ENCODE measurements at places on chromosomes 2 and 18. TPM values are rescaled to one million over a fixed set of nuclear protein-coding genes. Genes with fewer than 3 reads are reported as not detected.

- no peaks in the 10 kb centered on the region for H3K27me3 ChIP-seq
- H3K4me1 ChIP-seq, result no peaks in the 10 kb centered on the region
- no peaks in the 10 kb centered on the region for H3K36me3 ChIP-seq
- peak; percentile 67 for DNase-seq
These were observed 177.3 kb downstream of the HAUS1 start for GRCh38 chr18:46281185-46282176.

GRCh38 chr2:156325688-156326525, 6.6 kb downstream of the NR4A2 start:
- H3K36me3 ChIP-seq, result peaks cover 3% of the 10 kb centered on the region
- no peak overlapping the region for H3K27ac ChIP-seq
- no peak for DNase-seq
- no peaks in the 10 kb centered on the region for H3K27me3 ChIP-seq
- H3K4me1 ChIP-seq, result no peaks in the 10 kb centered on the region

DNA sequence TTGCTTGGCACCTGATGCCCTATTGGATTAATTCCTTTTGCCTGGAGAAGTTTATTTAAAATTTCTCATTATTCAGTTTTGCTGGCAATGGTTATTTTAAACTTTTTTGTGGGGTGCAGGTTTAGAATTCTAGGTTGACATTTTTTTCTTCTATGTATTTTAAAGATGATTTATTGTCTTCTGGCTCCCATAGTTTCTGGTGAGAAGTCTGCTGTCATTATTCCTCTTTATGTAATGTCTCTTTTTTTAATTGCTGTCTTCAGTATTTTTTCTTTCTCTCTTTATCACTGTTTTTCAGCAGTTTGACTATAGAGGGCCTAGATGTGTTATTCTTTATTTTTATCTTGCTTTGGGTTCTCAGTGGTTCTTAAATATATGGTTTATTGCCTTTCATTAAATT, 182.2 kb upstream of the STON1 start:
- DNase-seq, result no peak
- H3K4me3 ChIP-seq, result no peak overlapping the region
- H3K36me3 ChIP-seq, result no peaks in the 10 kb centered on the region
- H3K27me3 ChIP-seq, result no peaks in the 10 kb centered on the region
- H3K27ac ChIP-seq, result no peak overlapping the region
- H3K4me1 ChIP-seq, result peaks cover 2% of the 10 kb centered on the region

LCT gene
- total RNA-seq, result not detected

- no peak overlapping the region for H3K27ac ChIP-seq
- H3K36me3 ChIP-seq, result no peaks in the 10 kb centered on the region
- H3K4me3 ChIP-seq, result no peak overlapping the region
- no peaks in the 10 kb centered on the region for H3K4me1 ChIP-seq
These were observed 112.2 kb upstream of the MEIS1 start for GRCh38 chr2:66322506-66323260.

DNA sequence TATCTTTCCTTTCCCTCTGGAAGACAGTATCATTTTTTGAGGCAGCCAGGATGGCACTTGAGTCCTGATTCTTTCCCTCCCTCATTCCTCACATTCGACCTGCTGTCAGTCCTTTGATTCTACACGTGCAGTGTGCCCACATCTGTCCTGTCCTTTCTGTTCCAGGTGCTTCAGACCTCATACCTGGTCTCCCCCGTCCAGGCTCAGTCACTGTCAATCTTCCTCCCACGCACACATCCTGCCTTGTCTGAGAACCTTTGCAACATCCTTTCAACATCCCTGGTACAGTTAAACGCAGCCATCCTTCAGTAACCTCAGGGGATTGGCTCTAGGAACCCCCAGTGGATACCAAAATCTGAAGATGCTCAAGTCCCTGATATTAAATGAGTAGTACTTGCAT, 10.1 kb downstream of the BCL2 start:
- H3K27ac ChIP-seq, result no peak overlapping the region
- no peaks in the 10 kb centered on the region for H3K36me3 ChIP-seq
- no peak overlapping the region for H3K4me3 ChIP-seq

- H3K4me1 ChIP-seq, result no peaks in the 10 kb centered on the region
- DNase-seq, result no peak
- H3K27ac ChIP-seq, result no peak overlapping the region
- H3K4me3 ChIP-seq, result no peak overlapping the region
These were observed 208.2 kb downstream of the SPP2 start for GRCh38 chr2:234258562-234259141.

- DNase-seq, result no peak
- H3K4me1 ChIP-seq, result no peaks in the 10 kb centered on the region
- no peaks in the 10 kb centered on the region for H3K27me3 ChIP-seq
- H3K36me3 ChIP-seq, result no peaks in the 10 kb centered on the region
- H3K4me3 ChIP-seq, result no peak overlapping the region
These were observed 203.8 kb upstream of the CDH7 start for GRCh38 chr18:65547046-65547445.

DNA sequence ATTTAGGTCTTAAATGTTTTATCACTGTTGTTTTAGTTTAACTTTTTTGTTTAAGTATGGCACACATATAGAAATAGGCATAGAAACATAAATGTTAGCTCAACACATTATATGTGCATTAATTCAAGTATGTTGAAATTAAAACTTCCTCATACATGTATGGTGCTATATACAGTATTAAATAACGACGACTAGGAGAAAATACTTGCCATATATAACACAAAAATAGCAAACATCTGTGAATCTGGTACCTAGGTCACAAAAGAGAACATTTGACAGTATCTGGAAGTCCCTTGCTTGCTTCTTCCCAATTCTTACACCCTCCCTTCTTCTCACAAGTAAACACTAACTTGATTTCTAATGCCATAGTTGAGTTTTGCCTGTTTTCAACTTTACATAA, 38.4 kb downstream of the ZNF638 start:
- no peak overlapping the region for H3K4me3 ChIP-seq
- H3K27me3 ChIP-seq, result no peaks in the 10 kb centered on the region
- H3K4me1 ChIP-seq, result peaks cover 3% of the 10 kb centered on the region

- DNase-seq, result peak; percentile 73
- no peaks in the 10 kb centered on the region for H3K36me3 ChIP-seq
- no peak overlapping the region for H3K4me3 ChIP-seq
- H3K27me3 ChIP-seq, result no peaks in the 10 kb centered on the region
- no peaks in the 10 kb centered on the region for H3K4me1 ChIP-seq
These were observed 50.6 kb downstream of the TRAF3IP1 start for GRCh38 chr2:238370823-238371372.

DNA sequence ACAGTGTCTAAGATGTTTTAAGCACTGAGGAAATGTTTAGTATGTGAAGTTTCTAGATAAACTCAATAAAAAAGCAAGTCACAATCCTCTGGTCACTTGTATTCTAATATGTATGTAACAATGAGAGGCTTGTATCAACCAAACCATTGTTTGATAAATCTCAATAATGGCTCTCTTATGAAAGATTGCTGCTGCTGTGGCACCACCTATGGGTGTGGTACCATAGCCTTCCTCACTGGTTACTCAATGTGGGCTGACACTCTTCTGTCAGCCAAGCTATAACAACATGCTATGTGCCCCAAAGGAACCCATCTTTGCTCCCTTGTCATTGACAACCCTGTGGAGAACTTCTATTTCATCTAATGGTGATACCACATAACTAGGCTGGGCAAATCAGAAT, 12.6 kb upstream of the RAB1A start:
- H3K4me3 ChIP-seq, result no peak overlapping the region
- no peaks in the 10 kb centered on the region for H3K36me3 ChIP-seq
- H3K27ac ChIP-seq, result no peak overlapping the region
- no peaks in the 10 kb centered on the region for H3K4me1 ChIP-seq
- H3K27me3 ChIP-seq, result no peaks in the 10 kb centered on the region

CXCR1 gene
- 3.5 TPM for total RNA-seq

GRCh38 chr18:6414723-6415417, at the start of gene L3MBTL4:
Gene L3MBTL4 (minus strand): TSS chr18:6414911. CDS start chr18:6311625, 103,286 bp downstream.
- peak within 1 kb of the TSS; percentile 35 for H3K4me3 ChIP-seq
- no peak within 1 kb of the TSS for H3K27ac ChIP-seq
- DNase-seq, result no peak

CNDP1 gene
- total RNA-seq, result not detected

DNA sequence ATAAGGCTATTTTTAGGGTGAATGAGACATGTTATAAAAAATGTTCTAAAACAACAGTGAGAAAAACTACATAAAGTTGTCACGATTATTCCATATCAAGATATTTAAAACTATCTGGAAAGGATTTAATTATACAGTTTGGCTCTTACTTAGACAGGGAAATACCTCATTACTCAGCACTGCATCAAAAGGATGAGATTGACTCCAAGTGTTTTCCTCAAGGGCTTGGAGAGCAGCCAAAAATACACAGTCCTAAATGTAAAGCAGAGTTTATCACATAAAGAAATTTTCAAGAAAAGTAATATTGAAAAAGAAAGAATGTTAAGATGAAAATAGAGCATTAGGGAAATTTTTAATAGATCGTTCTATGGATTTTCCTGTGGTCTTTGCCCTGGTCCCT, 285.5 kb upstream of the NETO1 start:
- no peaks in the 10 kb centered on the region for H3K4me1 ChIP-seq
- H3K4me3 ChIP-seq, result no peak overlapping the region
- H3K27me3 ChIP-seq, result no peaks in the 10 kb centered on the region
- no peak overlapping the region for H3K27ac ChIP-seq
- no peak for DNase-seq
- no peaks in the 10 kb centered on the region for H3K36me3 ChIP-seq

DNA sequence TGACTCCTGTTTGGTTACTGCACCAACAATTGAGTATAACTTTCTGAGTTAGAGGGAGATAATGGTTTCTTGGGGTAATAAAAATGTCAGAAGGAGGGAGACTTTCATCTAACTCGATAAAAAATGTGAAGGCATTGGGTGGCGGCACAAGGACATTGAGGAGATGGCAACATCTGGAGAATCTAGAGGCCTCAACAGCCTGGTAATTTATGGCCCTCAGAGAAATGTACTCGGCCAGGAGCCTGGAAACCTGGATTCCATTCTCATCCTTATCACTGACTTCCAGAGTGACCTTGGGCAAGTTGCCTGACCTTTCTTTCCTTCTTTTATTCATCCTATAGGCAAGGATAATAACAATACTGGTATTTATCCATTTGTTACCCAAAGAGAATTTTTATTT, 173.5 kb upstream of the MEX3C start:
- no peak overlapping the region for H3K4me3 ChIP-seq
- no peak for DNase-seq
- H3K27me3 ChIP-seq, result no peaks in the 10 kb centered on the region

AGXT gene
- not detected for total RNA-seq

GRCh38 chr18:35983818-35984217, 11.3 kb downstream of the RMP24 start:
- H3K27me3 ChIP-seq, result no peaks in the 10 kb centered on the region
- H3K4me1 ChIP-seq, result no peaks in the 10 kb centered on the region
- H3K27ac ChIP-seq, result no peak overlapping the region
- H3K4me3 ChIP-seq, result no peak overlapping the region
- DNase-seq, result no peak

DNA sequence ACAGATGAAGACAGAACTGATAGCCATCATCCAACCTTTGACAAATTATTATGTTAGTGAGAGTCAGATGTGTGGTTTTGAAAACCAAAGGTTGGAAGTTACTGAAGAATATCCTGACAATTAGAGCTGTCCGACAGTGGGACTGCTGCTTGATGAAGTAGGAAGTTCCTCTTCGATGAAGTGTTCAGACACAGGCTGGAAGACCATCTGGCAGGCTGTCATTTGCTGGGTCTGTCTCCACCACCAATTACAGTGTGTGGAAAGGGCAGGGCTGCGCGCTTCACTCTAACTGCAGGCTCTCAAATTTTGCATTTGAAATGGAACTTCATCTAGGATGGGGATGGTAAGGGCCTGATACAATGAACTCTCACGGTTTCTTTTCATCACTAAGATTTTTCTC, 313.8 kb downstream of the PIK3C3 start:
- DNase-seq, result no peak
- peaks cover 2% of the 10 kb centered on the region for H3K27me3 ChIP-seq
- no peak overlapping the region for H3K4me3 ChIP-seq
- no peak overlapping the region for H3K27ac ChIP-seq
- H3K4me1 ChIP-seq, result no peaks in the 10 kb centered on the region
- no peaks in the 10 kb centered on the region for H3K36me3 ChIP-seq

GRCh38 chr2:231655894-231656293, 52.4 kb upstream of the PTMA start:
- DNase-seq, result no peak
- no peaks in the 10 kb centered on the region for H3K27me3 ChIP-seq
- H3K4me3 ChIP-seq, result no peak overlapping the region
- H3K27ac ChIP-seq, result no peak overlapping the region

DNA sequence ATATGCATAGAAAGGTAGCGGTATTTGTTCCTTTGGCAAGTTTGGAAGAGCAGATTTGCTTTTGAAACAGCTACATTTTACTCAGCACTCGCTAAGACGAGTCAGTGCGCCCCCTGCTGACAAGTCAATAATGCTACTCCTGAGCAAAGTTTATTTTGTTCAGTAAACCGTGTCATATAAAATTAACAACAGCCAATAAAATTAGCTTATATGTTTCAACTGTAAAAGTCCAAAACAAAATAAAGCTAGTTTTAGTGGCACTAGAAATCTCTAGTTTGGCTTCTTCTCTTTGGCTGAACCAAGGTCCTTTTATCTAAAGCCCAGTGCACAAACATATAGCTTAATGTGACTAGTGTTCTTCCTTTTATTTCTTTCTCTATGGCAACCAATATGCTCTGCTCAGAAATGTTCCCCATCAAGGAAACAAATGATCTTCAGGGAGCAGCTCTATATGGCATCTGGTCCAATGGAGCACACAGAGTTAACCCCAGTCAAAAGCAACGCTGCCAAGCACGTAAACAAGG, 4.2 kb upstream of the POU3F3 start:
- no peaks in the 10 kb centered on the region for H3K36me3 ChIP-seq
- H3K27me3 ChIP-seq, result no peaks in the 10 kb centered on the region
- no peaks in the 10 kb centered on the region for H3K4me1 ChIP-seq
- no peak overlapping the region for H3K27ac ChIP-seq

GAREM2 gene
- total RNA-seq, result 6.0 TPM

XDH gene
- not detected for total RNA-seq

DNA sequence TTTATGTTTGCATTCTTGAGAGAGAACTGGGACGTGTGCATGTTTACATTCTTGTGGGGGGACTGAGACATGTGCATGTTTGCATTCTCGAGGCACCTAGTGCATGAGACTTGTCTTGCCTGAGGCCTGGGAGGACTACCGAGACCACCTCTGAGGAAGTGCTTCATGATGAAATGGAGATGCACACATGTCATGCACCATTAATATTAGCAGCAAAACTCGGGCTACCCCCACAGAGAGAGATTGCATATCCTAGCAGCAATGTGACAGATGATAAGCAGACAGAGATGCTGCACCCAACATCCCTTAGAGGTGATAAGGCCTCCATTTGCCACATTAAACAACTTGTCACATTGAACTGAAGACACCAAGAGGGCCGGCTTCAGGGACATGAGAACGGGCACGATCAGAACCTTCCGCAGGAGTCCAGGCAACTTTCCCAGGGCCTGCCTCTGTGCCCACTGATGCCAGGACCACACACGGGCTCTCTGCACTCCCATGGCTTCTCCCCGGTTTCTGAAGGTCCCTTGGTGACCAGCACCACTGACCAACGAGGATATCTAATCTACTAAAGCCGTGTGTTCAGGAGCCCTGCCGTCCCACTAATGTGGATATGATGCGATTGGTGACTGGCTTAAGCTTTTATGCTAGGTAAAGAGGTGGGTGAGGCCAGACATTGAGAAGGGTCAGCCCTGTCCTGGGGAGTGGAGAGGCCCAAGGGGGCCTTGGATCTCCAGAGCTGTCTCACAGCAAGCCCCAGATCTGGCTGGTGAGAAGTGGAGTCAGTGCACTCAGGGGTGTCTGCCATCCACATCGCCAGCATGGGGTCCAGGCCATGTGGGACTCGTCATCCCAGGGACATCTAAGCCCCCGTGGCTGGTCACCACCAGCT, 208.3 kb downstream of the NDUFA10 start:
- no peaks in the 10 kb centered on the region for H3K4me1 ChIP-seq
- no peak overlapping the region for H3K27ac ChIP-seq
- no peak for DNase-seq
- H3K4me3 ChIP-seq, result no peak overlapping the region
- H3K36me3 ChIP-seq, result no peaks in the 10 kb centered on the region
- no peaks in the 10 kb centered on the region for H3K27me3 ChIP-seq

MAP3K19 gene
- total RNA-seq, result not detected

ABHD1 gene
- not detected for total RNA-seq

Measured in aorta (tissue), 5 donors.